ENCODE measurements at places on chromosomes 7 and 10. TPM values are rescaled to one million over a fixed set of nuclear protein-coding genes. Genes with fewer than 3 reads are reported as not detected.

DNA sequence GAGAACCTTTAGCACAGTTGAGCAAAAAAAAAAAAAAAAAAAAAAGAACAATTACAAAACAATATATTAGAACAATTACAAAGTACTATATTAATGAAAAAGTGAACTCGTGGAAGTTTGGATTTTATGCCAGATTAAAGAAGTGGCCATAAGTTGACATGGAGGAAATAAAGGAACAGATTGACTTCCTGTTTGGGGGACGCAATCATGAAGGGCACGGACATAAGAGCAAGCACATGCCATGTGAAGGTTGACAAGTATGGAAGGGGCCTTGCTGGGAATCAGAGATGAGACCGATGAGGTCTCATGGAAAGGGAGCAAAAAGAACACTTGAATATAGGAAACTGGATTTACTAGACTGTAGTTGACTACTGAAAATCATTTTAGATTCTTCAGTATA lies 61.7 kb downstream of the ICA1 start:
- peaks cover 19% of the 10 kb centered on the region for H3K27me3 ChIP-seq
- H3K4me1 ChIP-seq, result no peaks in the 10 kb centered on the region
- no peak overlapping the region for H3K4me3 ChIP-seq
- H3K27ac ChIP-seq, result no peak overlapping the region
- H3K36me3 ChIP-seq, result no peaks in the 10 kb centered on the region

DNA sequence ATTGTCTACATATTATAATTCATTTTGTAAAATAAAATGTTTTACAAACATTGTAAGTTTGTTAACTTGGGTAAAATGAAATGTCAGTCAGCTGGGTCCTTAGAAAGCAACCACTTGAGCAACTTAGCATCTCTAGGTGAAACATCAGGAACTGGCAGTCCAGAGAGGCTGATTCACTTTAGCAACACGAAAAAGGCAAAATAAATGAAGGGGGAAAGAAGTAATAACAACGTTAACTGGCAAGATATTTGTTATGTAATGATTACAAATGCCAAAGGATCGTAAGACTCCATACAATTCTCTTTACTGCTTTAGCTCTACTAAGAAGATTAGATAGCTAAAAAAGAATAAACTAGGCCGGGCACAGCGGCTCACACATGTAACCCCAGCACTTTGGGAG lies 5.0 kb downstream of the PDZD8 start:
- peaks cover 43% of the 10 kb centered on the region for H3K4me1 ChIP-seq
- peak; percentile 24 for DNase-seq

DNA sequence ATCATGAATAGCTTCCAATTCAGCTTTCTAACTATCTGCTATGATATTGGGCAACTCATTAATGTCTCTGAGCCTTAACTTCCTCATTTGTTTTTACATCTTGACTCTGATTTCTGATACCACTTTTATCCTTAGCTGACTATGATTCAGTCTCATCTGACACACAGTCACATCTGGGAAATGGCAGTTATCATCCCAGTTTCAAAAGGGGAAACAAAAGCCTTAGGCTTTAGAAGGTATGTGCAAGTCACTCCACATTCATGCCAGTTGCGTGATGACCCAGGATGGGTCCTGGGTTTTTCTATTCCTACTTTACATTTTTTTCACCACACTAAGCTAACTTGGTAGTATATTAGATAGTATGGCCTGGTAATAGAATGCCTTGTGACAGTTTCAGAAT lies 12.7 kb downstream of the SCIN start:
- H3K27ac ChIP-seq, result peak overlapping the region; percentile 72
- peaks cover 3% of the 10 kb centered on the region for H3K36me3 ChIP-seq
- peaks cover 65% of the 10 kb centered on the region for H3K4me1 ChIP-seq
- no peak overlapping the region for H3K4me3 ChIP-seq
- peak; percentile 29 for DNase-seq

DNA sequence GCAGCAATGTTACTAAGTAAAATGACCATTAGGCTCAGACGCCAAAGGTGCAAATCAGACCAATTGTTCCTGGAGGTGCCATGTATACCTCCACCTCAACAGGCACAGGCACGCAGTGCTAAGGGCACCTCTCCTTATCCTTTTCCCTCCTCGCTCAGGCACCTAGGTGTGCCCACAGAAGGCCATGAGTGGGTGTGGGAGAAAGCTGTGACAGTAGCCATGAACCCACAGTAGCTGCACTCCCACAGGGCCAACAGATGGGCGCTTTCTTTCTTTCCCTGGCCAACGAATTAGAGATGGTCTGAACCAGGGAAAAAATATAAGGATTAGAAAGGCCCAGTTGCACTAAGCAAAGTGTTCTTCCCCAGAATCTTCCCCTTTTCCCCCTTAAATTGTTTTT lies 15.5 kb upstream of the TNS3 start:
- H3K4me3 ChIP-seq, result no peak overlapping the region
- DNase-seq, result no peak
- H3K4me1 ChIP-seq, result peaks cover 47% of the 10 kb centered on the region
- H3K36me3 ChIP-seq, result peaks cover 14% of the 10 kb centered on the region
- H3K27me3 ChIP-seq, result peaks cover 2% of the 10 kb centered on the region

GRCh38 chr7:49660170-49660783 lies 113.2 kb upstream of the VWC2 start:
- DNase-seq, result no peak
- H3K4me1 ChIP-seq, result no peaks in the 10 kb centered on the region
- no peak overlapping the region for H3K27ac ChIP-seq
- H3K4me3 ChIP-seq, result no peak overlapping the region

DNA sequence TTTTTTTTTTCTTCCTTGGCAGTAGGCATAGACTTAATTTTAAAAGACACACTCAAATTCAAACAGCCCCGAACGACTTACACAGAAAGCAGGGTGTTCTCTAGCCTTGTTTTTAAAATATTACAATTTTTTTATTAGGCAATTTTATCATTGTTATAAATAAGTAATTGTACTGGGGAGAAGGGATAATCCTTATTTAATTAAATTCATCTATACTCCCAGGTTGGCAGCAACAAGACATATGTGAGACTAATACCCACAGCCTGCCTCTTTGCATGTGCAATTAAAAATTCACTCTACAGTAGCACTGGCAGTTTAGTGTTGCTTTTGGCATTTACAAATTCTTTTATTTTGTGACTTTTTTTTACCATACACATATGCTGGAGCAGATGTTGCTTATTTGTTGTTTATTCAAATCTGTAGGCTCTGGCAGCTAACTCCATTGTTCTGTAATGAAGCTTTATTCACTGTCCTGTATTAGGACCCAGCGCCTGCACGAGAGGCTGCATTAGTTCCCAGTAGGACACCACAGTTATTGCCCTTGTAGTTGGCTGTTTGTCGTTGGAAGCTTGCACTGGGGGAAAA lies 84.9 kb upstream of the PPP1R17 start:
- H3K4me3 ChIP-seq, result no peak overlapping the region
- no peak overlapping the region for H3K27ac ChIP-seq
- H3K36me3 ChIP-seq, result no peaks in the 10 kb centered on the region

DNA sequence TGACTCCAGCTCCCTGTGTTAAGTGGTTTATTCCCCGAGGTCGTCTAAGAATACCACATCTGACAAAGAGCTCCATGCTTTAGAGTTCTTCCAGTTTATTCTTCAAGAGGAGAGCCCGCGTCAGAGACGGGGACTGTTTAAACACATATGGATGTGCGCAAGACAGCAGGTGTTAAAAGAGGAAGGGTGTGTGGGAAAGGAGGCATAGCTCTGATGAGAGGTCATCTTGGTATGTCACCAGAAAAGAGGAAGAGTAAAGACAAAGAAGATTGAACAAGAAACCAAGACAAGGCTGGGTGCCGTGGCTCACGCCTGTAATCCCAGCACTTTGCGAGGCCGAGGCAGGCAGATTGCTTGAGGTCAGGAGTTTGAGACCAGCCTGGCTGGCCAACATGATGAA lies 258.7 kb downstream of the CCDC3 start:
- H3K27me3 ChIP-seq, result peaks cover 18% of the 10 kb centered on the region
- H3K36me3 ChIP-seq, result no peaks in the 10 kb centered on the region
- DNase-seq, result no peak
- H3K4me3 ChIP-seq, result no peak overlapping the region
- no peak overlapping the region for H3K27ac ChIP-seq

The PRLHR gene
- total RNA-seq, result not detected

The TMEM178B gene
- total RNA-seq, result 3.2 TPM
